ENCODE measurements at places on chromosomes 2 and 18. TPM values are rescaled to one million over a fixed set of nuclear protein-coding genes. Genes with fewer than 3 reads are reported as not detected.

NT5C1B gene
- total RNA-seq, result not detected

- no peak for DNase-seq
These were observed 7.4 kb upstream of the MBOAT2 start for GRCh38 chr2:9010866-9011265.

GRCh38 chr2:156982615-156983014 lies 274.9 kb upstream of the GALNT5 start:
- no peak for DNase-seq

DNA sequence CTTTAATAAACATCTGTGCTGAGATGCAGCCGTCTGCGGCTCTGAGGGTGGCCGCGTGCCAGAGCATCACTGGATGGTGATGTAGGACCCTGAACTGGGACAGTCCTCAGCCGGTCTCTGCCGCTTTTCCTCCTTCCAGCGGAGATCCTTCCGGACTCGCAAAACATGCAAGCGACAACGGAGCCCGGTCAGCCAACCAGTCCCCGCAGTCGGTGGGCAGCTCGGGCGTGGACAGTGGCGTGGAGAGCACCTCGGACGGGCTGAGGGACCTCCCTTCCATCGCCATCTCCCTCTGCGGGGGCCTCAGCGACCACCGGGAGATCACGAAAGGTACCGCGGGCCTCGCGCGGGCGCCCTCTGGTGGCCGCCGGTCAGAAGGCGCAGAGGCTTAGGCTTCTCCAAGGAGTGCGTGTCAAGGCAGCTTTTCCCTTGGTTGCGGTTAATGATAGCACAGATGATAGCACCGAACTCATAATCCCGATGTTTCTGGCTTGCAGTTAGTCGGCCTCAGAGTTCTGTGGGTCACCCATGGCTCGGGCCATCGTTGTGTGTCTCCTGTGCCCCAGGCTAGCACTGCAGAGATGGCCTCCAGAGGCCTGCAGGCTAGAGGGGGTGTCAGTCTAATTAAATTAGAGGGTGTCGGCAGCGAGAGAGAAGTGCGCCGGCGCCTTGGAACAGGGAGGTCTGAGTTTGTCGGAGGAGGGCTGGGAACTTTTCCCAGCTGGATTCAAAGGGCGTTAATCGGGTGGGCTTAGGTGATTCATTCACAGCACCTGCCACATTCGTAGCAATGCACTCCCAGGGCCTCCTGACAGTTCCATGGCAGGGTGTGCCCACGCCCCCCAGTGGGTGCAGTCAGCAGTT lies 38.5 kb downstream of the LPIN1 start:
- DNase-seq, result no peak

TRPM8 gene
- total RNA-seq, result not detected

DNA sequence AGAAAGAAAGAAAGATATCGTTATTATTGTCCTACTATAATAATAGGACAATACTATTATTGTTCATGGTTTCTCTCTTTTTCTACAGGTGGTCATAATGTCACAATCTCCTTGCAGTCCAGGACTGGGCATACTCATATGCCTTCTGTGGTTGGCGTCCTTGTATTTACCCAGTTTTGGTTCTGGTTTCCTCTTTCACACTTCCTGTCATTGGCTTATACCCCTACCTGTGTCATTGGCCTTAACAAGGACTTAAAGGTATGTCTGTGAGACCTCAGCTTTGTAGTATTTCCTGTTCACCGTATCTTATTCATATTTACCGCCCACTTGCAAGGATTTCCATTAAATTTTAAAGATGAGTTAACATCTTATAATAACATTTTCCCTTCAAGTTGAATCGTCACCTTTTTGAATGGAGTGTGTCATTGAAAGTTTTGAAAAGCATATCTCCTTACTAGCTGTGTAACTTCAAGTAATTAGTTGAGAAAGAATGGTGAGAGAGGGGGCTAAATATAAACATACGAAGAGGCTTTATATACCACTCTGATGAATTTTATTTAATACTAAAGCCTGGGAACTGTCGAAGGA lies 36.5 kb upstream of the HTR2B start:
- DNase-seq, result no peak
